Frontal cortex (tissue), 4 donors: ENCODE measurements at places on chromosomes 2 and 18. TPM values are rescaled to one million over a fixed set of nuclear protein-coding genes. Genes with fewer than 3 reads are reported as not detected.

The LAMA1 gene
- 12.2 TPM for total RNA-seq

The KIAA2012 gene
- total RNA-seq, result 0.82 TPM

GRCh38 chr18:48033790-48034650 is 103.6 kb upstream of the SMAD2 start:
- no peak for DNase-seq

The ALPI gene
- not detected for total RNA-seq

DNA sequence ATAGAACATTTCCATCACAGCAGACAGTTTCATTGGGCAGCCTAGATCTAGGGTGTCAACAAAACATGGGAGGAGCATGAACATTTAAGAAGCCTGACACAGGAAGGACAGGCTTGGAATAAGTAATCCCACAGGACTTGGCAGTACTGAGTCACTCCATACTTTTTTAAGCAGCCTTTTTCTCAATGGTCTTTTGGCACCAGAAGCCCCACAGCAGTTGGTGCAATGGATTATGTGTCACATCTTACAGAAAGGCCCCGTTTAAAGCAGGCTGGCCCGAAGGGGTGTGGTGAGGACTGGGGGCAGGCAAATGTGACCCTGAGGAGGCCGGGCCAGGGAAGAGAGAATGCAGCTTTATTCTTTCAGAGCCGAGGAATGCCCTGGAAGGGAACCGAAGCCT is 26.6 kb downstream of the SPTBN1 start:
- peak; percentile 40 for DNase-seq

DNA sequence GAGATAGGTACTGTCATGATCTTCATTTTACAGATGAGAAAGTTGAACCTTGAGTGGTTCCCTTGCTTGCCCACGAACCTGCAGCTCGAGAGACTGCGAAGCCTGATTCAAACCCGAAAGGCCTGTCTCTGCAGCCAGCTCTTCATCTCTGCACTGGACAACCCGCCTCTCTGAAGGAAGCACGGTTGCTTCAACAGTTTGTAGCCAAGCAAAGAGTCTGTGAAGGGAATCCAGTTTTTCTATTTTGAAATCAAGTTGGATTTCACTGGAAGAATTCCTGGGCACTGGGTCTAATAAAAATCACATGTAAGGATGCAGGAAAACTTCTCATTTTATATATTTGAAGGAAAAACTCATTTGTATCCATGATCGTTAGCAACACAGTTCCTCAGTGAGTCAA is 21.3 kb upstream of the ICOS start:
- no peak for DNase-seq

The QPCT gene
- total RNA-seq, result 22.0 TPM

The OTX1 gene
- total RNA-seq, result 0.82 TPM

The GKN1 gene
- not detected for total RNA-seq

The GALR1 gene
- under 0.01 TPM for total RNA-seq

The MRO gene
- total RNA-seq, result 0.82 TPM

DNA sequence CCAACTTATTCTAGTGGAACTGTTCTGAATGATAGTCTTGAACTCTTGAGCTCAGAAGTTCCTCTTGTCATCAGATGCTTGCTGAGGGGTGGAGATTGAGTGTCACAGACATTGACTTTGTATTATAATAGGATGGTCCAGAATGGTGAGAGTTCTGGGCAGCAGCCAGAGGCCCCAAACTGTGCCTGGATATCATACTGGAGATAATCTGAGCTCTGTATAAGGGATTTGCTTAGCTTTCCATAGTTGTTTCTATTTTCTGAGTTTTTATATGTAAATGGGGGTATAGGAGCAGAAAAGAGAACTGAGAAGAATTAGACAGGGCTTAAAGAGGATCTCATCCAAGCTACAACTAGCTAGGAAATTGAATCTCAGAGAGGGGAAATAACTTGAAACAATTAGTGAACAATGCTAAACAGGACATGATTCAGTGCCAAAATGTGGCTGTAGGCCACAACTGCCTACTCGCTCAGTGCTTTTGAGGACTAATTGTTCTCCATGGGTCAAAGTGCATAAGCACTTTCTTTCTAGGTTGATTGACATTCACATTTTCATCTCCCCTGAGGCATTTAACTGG is 10.1 kb upstream of the LCLAT1 start:
- no peak for DNase-seq

DNA sequence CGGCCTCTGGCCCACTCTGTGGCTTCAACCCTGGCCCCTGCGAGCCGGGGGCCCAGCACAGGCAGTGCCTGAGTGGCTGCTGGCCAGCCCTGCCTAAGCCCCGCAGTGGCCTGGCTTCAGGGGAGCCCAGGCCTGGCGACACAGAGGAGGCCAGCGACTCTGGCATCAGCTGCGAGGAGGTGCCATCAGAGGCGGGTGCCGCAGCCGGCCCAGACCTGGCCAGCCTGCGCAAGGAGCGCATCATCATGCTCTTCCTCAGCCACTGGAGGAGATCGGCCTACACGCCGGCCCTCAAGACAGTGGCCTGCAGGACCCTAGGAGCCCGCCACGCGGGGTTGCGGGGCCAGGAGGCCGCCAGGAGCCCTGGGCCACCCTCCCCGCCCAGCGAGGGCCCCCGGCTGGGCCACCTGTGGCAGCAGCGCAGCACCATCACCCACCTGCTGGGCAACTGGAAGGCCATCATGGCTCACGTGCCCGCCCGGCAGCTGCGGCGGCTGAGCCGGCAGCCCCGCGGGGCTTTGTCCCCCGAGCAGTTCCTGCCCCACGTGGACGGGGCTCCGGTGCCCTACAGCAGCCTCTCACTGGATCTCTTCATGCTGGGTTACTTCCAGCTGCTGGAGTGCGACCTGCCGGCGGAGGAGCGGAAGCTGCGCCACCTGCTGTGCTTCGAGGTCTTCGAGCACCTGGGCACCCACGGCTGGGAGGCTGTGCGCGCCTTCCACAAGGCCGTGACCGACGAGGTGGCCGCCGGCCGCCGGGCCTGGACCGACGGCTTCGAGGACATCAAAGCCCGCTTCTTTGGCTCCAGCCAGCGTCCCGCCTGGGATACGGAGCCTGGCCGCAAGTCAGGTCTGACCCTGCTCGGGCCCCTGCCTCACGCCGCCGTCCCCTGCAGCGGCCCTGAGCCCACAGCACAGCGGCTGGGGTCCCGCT is 7.5 kb upstream of the KLHL30 start:
- no peak for DNase-seq

The FECH gene
- total RNA-seq, result 29.8 TPM

GRCh38 chr18:38884050-38884449 is 1318.5 kb upstream of the CELF4 start:
- DNase-seq, result no peak

The BIN1 gene
- 57.5 TPM for total RNA-seq

DNA sequence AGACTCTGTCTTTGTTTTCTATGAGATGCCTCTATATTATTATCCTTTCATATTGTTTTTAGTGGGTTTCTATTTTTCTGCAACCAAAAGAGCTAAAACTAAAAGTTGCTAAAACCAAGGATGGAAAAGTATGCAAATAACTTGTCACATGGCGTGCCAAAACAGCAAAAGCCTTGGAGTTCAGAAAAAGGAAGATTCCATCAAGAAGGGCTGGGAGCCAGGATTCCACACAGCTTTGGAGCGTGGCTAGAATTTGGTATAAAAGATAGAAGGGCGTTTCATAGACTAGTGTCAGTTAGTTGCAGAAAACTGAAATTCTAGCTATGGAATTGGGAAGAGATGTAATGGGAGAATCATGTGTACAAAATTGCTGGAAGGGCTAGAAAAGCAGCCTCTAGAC is 4.1 kb downstream of the SCYGR1 start:
- no peak for DNase-seq

DNA sequence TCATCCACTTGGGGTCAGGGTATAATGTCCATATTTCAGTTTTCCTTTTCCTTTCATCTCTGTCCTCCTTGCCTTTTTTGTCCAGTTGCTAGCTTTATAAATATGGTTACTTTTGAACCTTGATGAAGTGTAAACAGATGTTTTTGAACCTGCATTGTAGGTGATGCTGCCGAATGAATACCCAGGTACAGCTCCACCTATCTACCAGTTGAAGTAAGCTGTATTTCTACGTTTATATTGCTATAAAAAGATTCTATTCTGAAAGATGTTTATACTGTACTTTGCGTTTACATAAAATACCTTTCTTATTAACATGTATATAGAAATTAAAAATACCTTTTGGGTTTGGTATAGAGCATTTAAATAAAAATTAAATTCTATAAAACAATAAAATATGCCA is 2.2 kb downstream of the IMPACT start:
- no peak for DNase-seq

DNA sequence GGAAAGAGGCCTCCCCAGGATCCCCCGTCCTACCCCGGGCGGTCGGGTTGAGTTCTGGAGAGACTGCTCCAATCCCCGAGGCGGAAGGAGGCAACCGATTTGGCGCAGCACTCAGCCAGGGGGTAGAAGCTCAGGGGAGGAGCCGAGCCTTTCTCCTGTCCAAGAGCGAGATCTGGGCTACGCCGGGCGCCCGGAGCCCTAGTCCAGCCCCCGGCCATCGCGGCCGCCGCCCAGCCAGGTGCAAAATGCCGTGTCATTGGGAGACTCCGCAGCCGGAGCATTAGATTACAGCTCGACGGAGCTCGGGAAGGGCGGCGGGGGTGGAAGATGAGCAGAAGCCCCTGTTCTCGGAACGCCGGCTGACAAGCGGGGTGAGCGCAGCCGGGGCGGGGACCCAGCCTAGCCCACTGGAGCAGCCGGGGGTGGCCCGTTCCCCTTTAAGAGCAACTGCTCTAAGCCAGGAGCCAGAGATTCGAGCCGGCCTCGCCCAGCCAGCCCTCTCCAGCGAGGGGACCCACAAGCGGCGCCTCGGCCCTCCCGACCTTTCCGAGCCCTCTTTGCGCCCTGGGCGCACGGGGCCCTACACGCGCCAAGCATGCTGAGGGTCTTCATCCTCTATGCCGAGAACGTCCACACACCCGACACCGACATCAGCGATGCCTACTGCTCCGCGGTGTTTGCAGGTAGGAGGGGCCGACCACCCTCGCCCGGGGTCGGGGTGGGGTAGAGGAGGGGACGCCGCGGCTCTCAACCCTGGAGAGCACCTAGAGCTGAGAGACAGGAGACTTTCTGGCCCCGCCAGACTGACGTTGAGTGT is at the start of gene DYSF:
Gene DYSF, plus strand, starts transcription at position 158 of the 817 bp plus-strand sequence.
- no peak for DNase-seq

The SMCHD1 gene
- total RNA-seq, result 156 TPM

- DNase-seq, result no peak
These were observed 906.7 kb downstream of the NRXN1 start for GRCh38 chr2:50125246-50125645.

The AMER3 gene
- 44.0 TPM for total RNA-seq

DNA sequence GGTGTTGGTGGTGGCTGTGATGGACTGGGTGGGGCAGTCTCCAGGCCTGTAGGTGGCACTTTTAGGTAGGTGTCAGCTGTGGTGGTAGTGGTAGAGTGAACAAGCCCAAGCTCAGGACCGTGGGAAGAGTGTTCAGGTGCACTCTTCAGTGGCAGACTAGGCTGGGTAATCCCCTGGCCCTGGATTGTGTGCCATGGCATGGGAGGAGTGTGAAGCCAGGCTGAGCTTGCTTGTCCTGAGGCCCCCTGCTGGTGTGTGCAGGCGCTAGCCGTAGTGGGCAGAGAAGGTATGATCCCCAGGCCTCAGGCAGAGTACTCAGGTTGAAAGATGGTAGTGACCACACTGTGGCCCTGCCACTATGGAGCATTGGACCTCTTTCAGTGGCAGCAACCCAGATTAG is 850.3 kb downstream of the DSC3 start:
- no peak for DNase-seq

The AKAIN1 gene
- total RNA-seq, result 4.5 TPM

DNA sequence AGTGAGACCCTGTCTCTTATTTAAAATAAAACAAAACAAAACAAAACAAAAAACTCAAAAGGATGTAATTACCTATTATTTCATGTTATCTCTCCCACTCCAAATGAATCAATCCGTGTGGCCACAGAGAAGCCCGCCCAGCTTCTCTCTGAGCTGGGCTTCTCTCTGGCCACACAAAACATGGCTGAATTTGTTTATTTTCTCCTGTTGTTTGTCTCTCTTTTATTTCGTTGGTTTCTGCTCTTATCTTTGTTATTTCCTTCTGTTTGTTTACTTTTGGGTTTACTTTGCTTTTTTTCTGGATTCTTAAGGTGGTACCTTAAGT is 1.5 kb upstream of the TRABD2A start:
- DNase-seq, result no peak

DNA sequence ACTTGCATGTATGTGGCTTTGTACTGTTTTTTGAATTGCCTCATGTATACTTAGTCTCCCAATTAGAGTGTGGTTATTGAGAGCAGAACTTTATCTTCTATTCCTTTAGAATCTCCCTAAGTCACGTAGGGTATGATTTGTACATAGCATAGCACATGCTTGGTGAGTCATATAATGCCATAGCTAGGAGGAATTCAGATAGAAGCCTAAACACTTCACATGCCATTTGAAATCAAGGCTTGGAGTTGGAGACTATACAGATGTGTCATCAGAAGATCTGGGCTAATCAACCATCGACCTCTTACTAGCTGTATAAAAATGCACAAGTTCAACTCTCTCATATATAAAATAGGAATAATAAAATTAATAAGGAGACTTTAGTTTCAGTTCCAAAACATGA is 222.6 kb upstream of the ST6GAL2 start:
- DNase-seq, result no peak

DNA sequence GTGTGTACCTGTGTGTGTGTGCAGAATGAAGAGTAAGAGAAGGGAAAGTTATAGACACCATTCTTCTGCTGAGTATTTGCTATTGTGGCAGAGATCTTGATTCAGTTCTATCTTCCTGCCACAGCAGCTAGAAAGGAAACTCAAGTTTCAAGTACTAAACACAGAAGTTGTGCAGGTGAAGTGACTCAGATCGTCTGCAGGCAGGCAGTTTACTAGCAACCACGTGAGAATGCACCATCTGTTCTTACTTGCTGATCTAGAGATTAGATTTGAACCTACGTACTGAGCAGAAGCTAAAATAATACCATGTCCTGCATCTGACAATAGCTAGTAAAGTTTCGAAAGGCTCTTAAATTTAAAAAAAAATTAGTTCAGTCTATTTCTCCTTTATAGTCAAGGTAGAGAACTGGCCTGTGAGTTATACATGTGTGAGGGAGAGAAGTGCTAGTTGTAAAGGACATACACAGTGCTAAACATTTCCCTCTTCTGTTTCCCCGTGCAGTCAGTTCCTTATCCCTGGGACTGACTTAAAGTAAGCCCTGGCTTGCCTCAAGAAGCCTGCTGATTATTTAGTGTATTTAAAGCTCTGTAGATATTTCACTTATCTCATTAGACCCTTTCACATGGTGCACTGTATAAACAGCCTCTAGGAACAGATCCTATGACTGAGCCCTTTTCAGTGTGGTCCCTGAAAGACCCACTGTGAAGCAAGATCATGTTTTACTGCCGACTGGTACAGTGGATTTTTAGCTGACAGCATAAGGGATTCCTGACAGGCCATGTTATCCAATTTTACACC is 45.0 kb downstream of the SLC38A11 start:
- DNase-seq, result no peak

- DNase-seq, result no peak
These were observed 747.1 kb upstream of the FSHR start for GRCh38 chr2:49901202-49902065.

DNA sequence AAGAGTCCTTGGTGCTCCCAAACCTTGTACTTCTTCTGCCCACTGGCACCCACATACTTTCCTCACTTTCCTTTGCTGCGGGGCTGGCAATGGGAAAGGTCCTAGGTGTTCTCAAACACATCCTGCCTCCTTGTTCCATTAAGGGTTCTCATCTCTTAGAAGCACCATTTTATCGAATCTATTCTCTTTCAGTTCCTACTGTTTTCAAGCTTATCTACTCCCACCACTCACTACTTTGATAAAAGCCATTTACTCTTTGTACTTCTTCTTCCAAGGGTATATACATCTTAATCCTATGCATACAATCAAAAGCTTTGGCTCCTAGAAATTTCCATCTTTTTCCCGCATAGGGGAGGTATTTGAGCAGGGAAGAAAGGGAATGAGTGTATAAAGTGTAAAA is 77.1 kb upstream of the LRRTM1 start:
- no peak for DNase-seq

- no peak for DNase-seq
These were observed 139.2 kb downstream of the BCL2 start for GRCh38 chr18:63180321-63180720.
